AG09319 (cell line): ENCODE measurements at places on chromosomes 16 and 17.

- DNase-seq, result no peak
These were observed 115.5 kb upstream of the NLRP1 start for GRCh38 chr17:5699814-5700213.

- DNase-seq, result peak; percentile 69
These were observed 8.1 kb downstream of the CES4A start for GRCh38 chr16:66996324-66996982.

- DNase-seq, result no peak
These were observed 1472.4 kb upstream of the GOT2 start for GRCh38 chr16:60206516-60206915.

GRCh38 chr16:10325783-10326543 is 59.9 kb upstream of the ATF7IP2 start:
- no peak for DNase-seq

DNA sequence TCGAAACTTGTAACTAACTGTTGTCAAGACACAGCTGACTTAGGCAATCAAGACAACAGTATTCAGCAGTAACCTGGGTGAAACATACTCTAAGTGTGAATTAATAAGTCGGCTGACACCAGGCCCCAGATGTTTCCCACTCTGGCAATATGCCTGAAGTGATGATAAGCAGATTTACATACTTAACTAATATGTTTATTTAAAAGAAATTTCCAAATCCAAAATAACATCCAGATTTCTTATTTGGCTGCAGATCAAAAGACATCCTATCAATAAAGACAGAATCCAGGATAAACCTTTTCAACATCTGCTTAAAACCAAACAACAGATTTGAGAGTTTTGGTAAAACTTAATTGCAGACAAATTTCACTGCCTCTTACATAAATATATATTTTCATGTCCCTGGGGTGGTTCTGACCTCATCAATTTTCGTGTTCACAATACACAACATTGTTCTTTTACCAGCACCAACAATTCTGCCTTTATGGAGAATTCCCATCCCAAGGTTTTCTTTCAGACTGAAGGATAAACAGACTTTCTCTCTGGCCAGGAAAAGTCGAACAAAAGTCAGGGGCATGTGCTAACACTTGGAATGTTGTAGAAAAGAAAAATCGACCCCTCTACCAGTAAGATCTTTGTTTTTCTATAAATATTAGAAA is 45.1 kb upstream of the TOX3 start:
- DNase-seq, result no peak

DNA sequence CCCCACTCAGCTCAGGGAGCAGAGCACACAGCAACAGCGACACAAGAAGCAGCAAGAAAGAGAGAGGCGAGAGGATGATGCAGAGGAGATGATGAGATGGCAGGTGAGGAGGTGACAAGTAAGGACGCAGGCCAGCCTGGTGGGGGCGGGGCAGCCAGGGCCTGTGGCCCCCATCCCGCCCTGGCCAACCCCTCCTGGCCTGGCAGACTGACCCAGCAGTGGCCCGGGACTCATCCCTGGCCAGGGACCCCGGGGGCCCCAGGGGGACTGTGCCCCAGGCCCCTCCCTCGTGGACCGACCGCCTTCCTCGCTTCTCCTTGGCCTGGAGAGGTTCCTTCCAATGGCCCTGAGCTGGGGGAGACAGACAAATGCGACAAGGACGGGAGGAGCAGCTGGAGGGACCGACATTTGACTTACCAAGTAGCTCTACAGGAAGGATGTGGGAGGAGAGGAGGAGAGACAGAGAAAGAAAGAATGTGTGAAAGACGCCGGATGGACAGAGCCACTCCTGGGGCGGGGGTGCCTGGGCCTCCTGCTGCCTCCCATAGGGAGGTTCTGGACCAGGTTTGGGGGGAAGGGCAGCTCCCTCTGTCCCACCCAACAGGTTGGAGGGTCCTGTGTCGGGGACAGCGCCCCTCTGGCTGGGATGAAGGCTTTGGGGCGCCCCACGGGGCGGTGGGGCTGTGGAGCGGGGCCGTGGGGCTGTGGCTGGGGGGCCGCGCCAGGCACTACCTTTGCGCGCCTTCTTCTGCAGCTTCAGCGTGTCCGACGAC is 6.8 kb downstream of the MTSS2 start:
- DNase-seq, result no peak

DNA sequence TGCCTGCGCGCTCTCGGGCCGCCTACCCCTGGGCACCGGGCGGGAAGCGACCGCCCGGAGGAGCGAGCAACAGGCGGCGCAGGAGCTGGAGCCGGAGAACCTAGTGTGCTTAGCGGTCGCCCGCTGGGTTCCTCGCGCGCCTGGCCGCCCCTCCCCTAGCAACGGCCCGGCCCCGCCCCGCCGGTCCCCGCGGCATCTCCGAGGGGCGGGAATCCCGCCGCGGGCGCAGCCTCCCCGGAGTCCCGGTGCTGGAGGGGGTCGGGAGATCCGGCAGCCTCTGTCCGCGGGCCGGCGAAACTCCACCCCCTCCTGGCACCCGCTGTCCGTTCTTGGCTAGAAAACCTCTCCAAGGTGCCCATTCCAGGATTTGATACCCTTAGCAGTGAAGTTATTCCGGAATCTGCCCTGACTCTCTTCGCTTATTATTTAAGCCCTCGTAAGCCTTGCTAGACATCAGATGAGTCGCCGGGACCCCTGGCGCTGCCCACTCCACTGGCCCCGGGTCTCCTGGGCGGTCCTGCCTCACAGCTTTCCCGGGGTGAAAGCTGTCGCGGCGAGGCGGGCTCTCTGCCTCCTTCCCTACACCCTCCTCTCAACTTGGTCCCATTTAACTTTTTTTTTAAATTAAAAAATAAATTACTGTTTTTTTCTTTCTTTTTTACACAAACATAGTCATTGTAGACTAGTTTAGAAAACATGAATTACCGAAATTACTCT is at the start of gene RPRML:
RPRML (minus strand) TSS at position 107 of the 717 bp plus-strand sequence. CDS start 246 bp downstream, outside the sequence.
- no peak for DNase-seq

DNA sequence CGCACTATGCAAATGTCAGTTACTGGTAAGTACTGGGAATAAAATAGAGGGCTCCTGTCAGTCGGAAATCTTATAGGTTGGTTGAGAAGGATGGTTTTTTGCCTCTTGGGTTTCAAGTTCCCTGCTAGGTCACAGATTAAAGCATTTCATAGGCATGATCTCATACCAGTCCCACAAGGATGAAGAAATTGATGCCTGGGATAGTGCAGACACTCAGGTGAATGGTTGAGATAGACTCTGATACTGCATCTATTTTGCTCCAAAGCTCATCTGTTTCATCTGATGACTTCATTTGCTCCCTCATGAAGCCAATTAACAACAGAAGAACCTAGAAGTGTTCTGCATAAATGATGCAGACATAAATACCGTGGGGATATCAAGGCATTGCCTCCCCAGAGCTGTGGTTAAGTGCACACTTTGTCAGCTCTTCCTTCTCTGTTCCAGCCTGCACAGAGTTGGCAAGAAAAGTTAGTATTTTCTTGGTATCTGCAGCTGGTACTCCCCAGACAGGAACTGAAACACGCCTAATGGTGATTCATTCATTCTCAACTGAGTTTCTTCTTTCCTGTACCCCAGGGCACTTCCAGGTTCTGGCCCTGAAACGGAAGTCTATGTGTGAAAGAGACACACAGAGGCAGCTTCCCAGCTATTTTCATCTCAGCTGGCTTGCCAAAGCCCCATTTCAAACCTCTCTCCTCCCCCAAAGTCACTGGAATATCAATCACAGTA is 418.3 kb upstream of the SALL1 start:
- DNase-seq, result no peak

DNA sequence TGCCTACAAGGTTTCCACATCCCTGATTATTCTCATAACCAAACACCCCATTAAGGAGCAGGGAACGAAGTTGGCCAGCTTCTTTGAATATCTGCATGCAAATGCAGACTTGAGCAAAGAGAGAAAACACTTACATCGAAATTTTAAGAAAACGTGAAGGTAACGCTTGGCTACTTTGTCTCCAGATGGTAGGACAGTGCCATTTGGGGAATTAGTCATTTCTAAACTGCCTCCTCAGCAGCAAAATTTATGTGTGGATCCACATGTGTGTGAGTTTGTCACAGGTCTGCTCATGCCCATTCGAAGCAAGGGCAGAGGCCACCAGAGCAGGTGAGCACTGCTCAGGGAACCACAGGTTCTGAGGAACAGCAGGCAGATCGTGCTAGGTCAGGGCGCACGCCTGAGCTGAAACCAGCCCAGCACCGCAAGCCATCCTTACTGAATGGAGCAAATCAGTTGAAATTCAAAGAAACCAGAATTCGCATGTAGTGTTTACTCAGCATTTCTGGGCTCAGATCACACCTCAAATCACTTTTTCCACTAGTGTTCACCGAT is 80.1 kb downstream of the SOCS1 start:
- no peak for DNase-seq

DNA sequence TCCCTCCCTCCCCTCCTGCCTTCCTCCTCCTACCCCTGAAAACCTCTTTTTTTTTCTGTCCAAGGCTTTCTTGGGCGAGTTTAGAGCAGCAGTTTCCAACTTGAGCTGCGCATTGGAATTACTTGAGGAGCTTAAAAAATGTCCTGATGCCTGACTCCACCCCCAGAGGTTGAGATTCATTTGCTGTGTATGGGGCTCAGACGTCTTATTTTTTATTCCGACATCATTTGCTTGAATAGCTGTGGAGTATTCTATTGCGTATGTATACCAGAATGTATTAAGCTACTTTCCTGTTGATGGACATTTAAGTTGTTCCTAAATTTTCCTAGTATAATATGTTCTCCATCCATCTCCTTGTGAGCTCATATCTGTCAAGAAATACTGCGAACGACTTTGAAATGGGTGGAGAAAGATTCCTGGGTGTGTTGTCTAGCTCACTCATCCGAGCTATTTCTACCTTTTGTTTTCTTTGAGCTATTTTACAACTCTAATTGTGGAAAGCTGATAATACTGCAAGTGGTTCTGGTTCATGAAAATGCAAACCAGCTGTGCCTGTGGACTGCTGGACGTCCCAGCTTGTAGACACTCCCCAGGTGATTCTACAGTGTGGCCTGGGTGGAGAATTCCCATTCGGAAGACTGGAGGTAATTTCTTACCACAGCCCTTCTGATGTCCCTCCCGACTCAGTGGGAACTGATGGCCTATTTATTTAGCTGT is 40.5 kb downstream of the CMIP start:
- DNase-seq, result no peak

GRCh38 chr17:31339906-31340661 is 18.7 kb upstream of the EVI2A start:
- DNase-seq, result no peak

- no peak for DNase-seq
These were observed 45.7 kb upstream of the SCNN1B start for GRCh38 chr16:23256440-23256839.

DNA sequence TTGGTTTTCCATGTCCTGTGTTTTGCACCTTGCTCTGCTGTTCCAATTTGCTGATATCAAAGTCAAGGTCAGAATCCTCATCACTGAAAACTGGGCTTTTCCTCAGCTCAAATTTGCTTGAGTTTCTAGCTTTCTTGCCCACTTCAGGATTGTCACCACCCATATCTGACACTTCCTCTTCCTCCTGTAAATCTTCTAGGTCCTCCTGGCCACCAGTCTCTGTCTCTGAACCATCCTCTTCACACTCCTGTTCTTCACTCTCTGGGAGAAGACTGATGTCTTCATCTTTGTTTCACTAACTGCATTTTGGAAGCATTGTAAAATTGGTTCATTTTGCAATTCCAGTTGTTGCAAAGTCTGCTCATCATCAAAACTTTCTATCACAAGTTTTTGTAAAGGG is 63.4 kb upstream of the RBL2 start:
- no peak for DNase-seq

- DNase-seq, result no peak
These were observed 21.5 kb upstream of the PHB1 start for GRCh38 chr17:49436174-49436573.

DNA sequence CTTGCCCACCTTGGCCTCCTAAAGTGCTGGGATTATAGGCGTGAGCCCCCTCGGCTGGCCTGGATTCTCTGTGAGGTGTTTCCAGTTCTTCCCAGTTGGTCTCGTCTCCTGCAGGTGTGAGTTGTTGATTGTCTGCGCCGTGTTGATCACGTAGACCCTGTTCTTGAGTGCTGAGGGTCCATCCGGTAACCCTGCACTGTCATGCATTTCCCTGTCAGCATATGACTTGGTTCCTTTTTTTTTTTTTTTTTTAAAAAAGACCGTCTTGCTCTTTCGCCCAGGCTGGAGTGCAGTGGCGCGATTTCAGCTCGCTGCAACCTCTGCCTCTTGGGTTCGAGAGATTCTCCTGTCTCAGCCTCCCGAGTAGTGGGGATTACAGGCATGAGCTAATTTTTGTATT is 17.3 kb downstream of the MGRN1 start:
- no peak for DNase-seq

- no peak for DNase-seq
These were observed 28.4 kb downstream of the SIAH1 start for GRCh38 chr16:48356633-48357376.

GRCh38 chr17:45155029-45155428 is 6.6 kb upstream of the HEXIM2 start:
- DNase-seq, result no peak

- no peak for DNase-seq
These were observed 116.6 kb downstream of the ZNF18 start for GRCh38 chr17:11880714-11881113.

- no peak for DNase-seq
These were observed 38.2 kb downstream of the CCDC42 start for GRCh38 chr17:8706431-8706830.

GRCh38 chr17:27520491-27521185 is 64.4 kb downstream of the KSR1 start:
- DNase-seq, result no peak

GRCh38 chr16:12951392-12951791 is 50.0 kb downstream of the SHISA9 start:
- DNase-seq, result no peak

- no peak for DNase-seq
These were observed 6.5 kb downstream of the TM4SF5 start for GRCh38 chr17:4777969-4778760.

DNA sequence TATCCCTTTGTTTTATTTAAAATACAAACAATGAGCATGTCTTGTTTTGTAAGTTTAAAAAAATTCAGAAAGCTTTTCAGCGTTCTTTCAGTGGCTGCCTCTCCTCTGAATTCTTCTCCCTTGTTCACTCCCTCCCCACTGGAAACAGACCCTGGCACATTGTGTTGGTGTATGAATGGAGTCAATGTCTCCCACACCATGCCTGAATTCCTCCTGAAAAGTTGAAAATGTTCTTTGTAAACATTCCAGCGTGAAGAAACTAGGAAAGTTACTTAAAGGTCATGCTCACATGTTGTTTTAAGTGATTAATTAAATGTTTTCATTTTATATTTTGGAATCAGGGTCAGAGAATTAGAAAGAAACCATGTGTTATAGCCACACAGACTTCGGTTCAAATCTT is 136.9 kb upstream of the DYNLRB2 start:
- DNase-seq, result no peak

- no peak for DNase-seq
These were observed 4.6 kb downstream of the RBBP6 start for GRCh38 chr16:24543949-24544348.
